GM23338 (cell line): ENCODE measurements at places on chromosomes 16 and 17. TPM values are rescaled to one million over a fixed set of nuclear protein-coding genes. Genes with fewer than 3 reads are reported as not detected.
A peak's percentile ranks its signal among the peaks of the same experiment; 100 is the strongest.

GRCh38 chr16:89000207-89000959, 23.4 kb upstream of the CBFA2T3 start:
- no peak for DNase-seq
- no peaks in the 10 kb centered on the region for H3K27me3 ChIP-seq
- peak overlapping the region; percentile 47 for H3K4me3 ChIP-seq
- H3K4me1 ChIP-seq = peaks cover 4% of the 10 kb centered on the region; the same call in 1 of the 2 replicates
- no peaks in the 10 kb centered on the region for H3K36me3 ChIP-seq

GRCh38 chr16:84937196-84938005, 73.9 kb downstream of the ZDHHC7 start:
- no peaks in the 10 kb centered on the region for H3K4me1 ChIP-seq
- no peak for DNase-seq
- no peaks in the 10 kb centered on the region for H3K36me3 ChIP-seq
- H3K27me3 ChIP-seq = no peaks in the 10 kb centered on the region
- H3K27ac ChIP-seq = no peak overlapping the region

- DNase-seq = no peak
- no peaks in the 10 kb centered on the region for H3K27me3 ChIP-seq
- H3K4me3 ChIP-seq = peak overlapping the region; percentile 94
- H3K36me3 ChIP-seq = no peaks in the 10 kb centered on the region; the same call in 1 of the 2 replicates
- H3K27ac ChIP-seq = peak overlapping the region; percentile 99
Measured at GRCh38 chr16:71288570-71288889, 672 bp downstream of the CMTR2 start.

GRCh38 chr16:1002399-1003166, 21.0 kb downstream of the SOX8 start:
- no peaks in the 10 kb centered on the region for H3K36me3 ChIP-seq
- no peak overlapping the region for H3K4me3 ChIP-seq
- H3K4me1 ChIP-seq = no peaks in the 10 kb centered on the region
- H3K27me3 ChIP-seq = no peaks in the 10 kb centered on the region

DNA sequence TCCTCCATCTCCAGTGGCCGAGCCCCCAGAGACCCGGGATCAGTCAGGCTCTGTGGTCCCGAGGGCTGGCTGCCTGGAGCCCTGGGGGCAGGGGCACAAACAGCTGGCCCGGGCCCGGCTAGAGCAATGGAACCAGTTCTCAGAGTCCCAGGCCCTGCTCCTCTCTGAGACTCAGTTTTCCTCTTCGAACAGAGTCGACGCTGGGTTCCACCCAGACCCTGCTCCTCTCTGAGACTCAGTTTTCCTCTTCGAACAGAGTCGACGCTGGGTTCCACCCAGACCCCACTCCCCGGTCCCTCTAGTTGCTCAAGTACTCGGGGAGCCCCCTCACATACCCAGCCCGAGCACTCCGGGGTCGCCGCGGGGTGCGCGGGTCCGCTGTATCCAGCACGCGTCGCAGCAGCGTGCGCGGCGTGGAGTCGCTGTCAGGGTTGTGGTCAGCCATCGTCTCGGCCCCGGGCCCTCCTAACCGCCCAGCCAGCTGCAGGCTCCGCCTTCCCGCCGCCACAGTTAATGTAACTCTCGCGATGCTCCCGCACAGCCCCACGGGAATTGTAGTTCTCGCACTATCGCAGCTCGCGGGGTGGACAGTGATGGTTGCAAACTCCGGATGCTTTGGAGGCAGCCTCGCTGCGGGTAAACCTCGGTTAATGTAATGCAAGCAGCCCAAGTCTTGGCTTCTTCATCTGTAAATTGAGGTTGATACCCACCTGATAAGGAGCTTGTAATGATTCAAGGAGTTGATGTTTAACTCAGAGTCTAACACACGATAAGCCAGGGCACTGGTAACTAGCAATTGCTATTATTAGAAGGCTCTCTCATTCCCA, 8.5 kb upstream of the THAP11 start:
- H3K36me3 ChIP-seq = no peaks in the 10 kb centered on the region
- peak; percentile 99 for DNase-seq
- H3K4me3 ChIP-seq = peak overlapping the region; percentile 92
- no peak overlapping the region for H3K27ac ChIP-seq
- 0 out of 2 replicates have a peak, but pooled peaks cover 3% of the 10 kb centered on the region for H3K4me1 ChIP-seq

- peak; percentile 97 for DNase-seq
- H3K4me3 ChIP-seq = peak within 1 kb of the TSS; percentile 95
- H3K4me1 ChIP-seq = peaks cover 3% of the 10 kb centered on the region; the same call in 1 of the 2 replicates
- H3K27ac ChIP-seq = no peak within 1 kb of the TSS
- H3K36me3 ChIP-seq = no peaks in the 10 kb centered on the region
Measured at GRCh38 chr17:2029911-2030778, at the start of gene DPH1. DPH1 (plus strand) TSS chr17:2030153; CDS start chr17:2030170, 17 bp downstream.

GRCh38 chr17:66317629-66318028, 15.2 kb downstream of the PRKCA start:
- no peak overlapping the region for H3K27ac ChIP-seq
- DNase-seq = no peak
- H3K27me3 ChIP-seq = no peaks in the 10 kb centered on the region
- no peak overlapping the region for H3K4me3 ChIP-seq
- no peaks in the 10 kb centered on the region for H3K4me1 ChIP-seq

DNA sequence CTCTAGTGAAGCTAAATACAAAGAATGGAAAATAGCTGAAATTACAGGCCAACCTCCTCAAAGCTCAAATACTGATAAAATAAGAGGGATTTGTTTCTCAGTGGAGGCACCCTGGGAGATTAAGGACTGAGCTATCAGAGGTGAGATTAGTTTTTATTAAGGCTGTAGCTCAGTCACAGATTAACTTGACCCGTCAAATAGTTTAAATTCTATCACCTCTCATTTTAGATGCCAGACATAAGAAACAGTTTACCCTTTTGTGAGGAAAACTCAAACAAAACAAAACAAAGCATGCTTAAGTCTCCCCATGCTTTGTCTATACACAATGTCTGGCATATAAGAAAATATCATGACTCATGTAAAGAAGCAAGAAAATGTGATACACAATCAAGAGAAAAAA, 208.3 kb upstream of the PMFBP1 start:
- no peaks in the 10 kb centered on the region for H3K27me3 ChIP-seq
- no peak overlapping the region for H3K4me3 ChIP-seq
- H3K4me1 ChIP-seq = no peaks in the 10 kb centered on the region
- no peak overlapping the region for H3K27ac ChIP-seq
- peak; percentile 8 for DNase-seq

The GP2 gene
- not detected in 2 replicates for total RNA-seq

The ITGB3 gene
- total RNA-seq = 0.52 TPM in 1 of 2 replicates, not detected in the other

The TMEM88 gene
- total RNA-seq = 0.97 TPM in 1 of 2 replicates, not detected in the other

The RAP1GAP2 gene
- total RNA-seq = 40.3 and 46.1 TPM in 2 replicates

The IGSF6 gene
- not detected in 2 replicates for total RNA-seq

The MRPS23 gene
- 38.0 and 53.2 TPM in 2 replicates for total RNA-seq

The KRTAP4-4 gene
- not detected in 2 replicates for total RNA-seq

The PARD6A gene
- 15.1 and 15.7 TPM in 2 replicates for total RNA-seq
